A172 (cell line): ENCODE measurements at places on chromosomes 5 and 9.

- no peak for DNase-seq
These were observed 754.8 kb upstream of the RIOK2 start for GRCh38 chr5:97937846-97938245.

GRCh38 chr9:120708526-120709224 lies 5.6 kb downstream of the MEGF9 start:
- DNase-seq = peak; percentile 52

GRCh38 chr9:98831696-98832095 lies 24.2 kb downstream of the GALNT12 start:
- DNase-seq = no peak

DNA sequence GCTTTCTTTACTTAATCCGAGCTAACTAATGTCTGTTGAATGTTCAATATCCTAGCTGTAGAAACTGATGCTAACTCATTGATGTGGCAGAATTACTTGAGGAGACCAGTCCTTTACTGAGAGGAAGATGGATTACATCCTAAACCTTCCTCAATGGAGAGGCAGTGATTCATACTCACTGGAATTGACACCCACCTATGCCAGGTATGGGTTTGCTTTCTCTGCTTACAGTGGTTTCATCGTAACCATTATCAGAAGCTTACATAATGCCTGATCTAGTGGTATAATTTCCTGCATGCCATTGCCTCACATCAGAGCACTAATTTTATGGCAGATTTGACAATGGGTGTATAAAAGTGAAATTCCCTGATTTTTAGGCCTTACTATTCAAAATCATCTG lies 384.7 kb downstream of the ANXA1 start:
- DNase-seq = no peak

DNA sequence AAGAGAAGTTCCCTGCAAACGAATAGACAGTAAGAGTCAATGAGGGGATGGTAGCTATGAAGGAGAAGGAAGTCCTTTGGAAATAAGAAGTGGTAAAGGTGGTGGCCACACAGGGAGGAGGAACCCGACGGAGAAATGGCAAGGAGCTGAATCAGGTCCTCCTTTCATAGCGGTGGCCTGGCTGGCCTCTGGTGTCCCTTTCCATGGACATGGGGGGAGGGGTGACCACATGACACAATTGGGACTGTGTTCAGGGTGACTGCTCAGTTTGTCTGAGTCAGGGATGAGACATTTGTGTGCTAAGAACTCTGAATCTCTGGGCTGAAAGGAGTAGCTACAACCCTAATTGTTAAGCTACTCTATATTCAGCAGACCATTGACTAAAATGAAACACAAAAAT lies 28.7 kb upstream of the TIMD4 start:
- DNase-seq = no peak

GRCh38 chr9:27950382-27950781 lies 377.1 kb upstream of the C9orf72 start:
- no peak for DNase-seq

GRCh38 chr5:141603923-141604717 lies 14.7 kb downstream of the DIAPH1 start:
- DNase-seq = peak; percentile 87

DNA sequence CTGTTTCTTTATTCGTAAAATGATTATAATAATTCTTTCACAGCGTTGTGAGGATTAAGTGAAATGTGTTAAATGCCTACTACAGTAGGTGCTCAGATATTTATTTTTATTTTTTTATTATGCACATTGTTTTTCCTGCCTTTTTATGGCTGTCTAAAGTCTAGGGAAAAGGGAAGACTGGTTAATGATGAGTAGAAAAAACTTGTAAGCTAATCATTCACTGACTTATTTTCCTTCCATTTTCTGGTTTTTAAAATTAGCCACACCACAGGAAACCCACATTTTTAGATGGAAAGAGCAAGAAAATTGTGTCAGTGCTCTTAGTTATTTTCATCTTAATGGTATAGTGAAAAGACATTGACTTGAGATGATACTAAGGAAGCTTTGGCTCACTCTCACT lies 3.9 kb upstream of the PCYOX1L start:
- no peak for DNase-seq

DNA sequence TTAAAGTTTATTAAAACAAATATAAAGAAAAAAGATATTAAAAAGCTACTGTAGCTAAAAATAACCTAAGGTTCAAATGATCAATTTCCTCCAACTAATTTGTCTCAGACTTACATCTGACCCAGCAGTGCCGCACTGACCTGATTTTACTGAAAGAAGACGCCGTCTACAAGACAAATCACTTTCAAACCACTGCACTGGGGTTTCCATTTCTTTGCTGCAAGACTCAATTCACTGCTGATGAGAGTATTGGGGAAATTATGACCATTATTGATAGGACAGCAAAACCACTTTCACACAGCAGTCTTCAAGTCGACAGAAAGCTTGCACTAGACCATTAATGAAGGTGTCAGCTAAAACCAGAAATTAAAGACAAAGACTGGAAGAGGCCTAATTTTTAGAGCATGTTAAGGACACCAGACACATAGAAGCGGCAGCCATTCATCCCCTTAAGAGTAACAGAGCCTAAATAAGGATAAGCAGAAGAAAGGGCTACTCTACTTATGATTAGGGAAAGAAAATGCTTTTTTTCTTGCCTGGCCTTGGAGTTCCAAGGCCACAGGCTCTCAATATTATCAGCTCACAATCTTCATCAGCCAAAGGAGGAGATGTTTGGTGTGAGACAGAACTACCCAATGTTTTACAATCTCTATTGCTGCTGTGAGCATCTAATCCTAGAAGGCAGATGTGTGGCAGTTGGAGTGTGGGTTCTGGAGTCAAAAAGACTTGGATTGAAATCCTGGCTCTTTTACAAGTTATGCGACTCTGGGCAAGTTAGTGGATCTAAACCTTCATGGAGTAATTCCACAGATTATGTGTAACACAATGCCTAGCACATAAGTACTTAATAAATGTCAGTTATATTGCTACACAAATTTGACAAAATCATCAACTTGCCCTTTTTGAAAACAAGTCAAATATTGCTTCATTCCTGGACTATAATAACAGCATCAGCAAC lies 190.7 kb downstream of the MAPKAP1 start:
- no peak for DNase-seq

GRCh38 chr5:133141746-133142145 lies 89.9 kb downstream of the HSPA4 start:
- DNase-seq = no peak

DNA sequence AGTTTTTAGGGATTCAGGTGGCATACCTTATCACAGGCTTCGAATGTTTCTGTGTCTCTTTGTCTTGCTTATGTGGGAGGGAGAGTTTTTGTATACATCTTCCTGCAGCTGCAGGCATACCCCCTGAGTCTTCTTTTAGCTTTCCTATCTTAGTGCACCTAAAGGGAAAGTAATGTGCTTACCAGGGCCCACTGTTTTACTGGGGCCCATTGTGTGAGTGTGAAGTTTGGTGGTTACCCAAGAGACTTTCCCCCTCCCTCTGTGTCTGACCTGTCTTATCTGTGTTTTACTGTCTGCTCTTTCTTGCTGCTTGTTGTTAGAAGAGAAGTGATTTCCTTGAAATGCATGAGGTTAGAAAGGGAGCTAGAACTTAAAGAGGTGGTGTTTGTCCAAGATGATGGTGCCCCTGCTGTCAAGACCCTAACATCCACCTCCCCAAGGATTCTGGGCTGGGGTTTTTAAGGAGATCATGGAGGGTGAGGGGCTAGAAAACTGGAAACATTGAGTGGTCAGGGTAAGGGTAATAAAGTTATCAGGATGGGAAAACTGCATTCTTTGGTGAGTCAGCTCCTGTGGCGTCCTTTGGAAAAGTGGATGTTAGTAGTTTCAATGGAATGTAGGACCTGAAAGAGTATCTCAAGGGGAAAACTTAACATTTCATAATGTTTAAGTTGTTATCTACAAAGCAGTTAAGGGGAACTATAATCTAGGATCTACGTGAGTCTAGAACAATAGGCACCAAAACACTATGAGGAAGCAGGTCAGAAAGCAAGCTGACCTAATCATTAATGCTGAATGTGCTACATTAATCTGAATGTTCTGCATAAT lies 583.5 kb upstream of the TUSC1 start:
- DNase-seq = peak; percentile 98

- DNase-seq = no peak
These were observed 441.1 kb downstream of the SEMA5A start for GRCh38 chr5:9104571-9105339.

DNA sequence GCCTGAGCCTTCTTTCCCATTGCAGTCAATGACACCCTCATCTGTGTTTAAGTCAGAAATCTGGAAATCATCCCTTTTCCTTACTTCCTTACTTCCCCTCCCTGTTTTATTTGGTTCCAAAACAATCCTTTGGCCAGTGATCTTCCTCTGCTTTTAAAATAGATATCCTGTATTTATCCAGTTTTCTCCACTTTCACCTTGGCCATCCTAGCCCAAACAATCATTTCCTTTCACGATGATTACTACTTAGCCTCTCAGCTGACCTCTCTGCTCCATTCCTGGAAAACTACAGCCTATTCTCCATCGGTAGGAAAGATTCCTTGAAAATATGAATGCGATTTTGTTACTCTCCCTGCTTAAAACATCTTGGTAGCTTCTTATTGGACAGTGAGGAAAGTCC lies 565.4 kb downstream of the TLR4 start:
- DNase-seq = no peak
